ENCODE measurements at places on chromosomes 2 and 18.

- no peak for DNase-seq
Observed at GRCh38 chr2:74349889-74350288, 6.7 kb upstream of the SLC4A5 start.

DNA sequence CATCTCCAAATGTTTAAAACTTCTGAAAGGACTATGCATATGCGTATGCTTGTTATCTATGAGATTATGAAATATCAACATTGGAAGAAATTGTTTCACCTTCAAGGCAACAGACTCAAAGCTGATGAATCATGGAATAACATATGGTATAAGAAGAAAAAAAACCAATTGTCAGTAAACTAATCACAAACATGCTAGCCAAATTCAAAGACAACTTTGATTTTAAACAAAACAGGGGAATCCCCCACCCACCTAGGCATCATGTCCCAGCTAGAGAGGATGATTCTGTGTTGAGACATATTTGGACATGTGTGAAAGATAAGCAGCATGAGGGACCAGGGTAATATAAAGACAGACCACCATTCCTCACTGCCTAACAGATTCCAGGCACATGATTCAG is 147.7 kb downstream of the WDPCP start:
- DNase-seq, result no peak

GRCh38 chr2:11809586-11810236 is 63.3 kb downstream of the LPIN1 start:
- no peak for DNase-seq

DNA sequence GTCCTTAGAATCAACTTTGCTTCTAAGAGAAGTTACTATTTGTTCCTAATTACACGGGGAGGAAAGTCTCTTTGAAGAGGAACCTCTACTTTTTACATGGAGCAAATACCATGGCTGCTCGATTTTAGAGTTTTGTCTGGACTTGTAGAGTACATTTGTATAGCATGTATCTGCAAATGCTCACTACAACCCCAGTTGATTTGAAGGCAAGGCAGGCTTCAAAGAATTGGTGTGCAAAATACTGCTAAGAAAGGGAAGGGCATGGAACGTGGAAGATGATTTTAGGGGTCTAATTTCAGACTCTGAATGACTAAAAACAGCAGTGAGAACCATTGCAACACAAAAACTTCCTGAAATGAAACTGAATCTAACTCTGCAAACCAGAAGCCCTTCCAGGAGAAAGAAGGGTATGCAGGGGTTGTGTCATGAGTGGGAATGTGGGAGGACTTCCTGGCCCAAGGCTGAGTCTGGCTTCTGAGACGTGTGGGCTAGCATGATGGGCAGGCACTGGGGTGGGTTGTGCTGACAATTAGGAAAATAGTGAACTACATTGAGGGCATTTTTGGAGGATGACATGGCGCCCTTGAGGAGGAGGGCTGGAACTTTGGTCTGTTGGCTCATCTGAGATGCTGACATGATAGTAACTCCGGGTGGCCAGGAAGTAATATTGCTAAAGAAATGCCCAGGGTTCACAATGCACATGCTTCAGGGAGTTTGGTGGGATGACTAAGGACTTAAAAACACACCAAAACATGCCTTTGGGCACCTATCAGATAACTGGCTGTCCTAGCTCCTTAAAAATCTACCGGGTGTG is 18.9 kb upstream of the IL1R2 start:
- no peak for DNase-seq

DNA sequence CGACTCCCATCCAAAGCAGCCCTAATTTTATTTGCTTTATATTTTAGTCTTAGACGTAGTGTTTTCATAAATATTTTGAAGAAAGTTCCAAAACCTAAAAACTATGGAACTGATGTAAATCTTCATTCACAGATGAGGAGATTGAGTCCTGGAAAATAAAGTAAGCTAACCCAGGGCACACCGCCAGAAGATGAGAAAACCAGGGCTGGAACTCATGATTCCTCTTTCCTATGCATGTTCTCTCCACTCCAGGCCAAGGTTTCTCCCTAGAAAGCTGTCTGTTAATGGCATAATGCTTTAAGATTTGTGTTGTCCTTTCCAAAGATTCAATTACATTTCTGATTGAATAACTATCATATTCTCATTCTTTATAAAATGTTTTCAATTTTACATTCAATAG is 78.4 kb upstream of the ZC3H15 start:
- no peak for DNase-seq

Data from stimulated activated CD4-positive, alpha-beta T cell treated with anti-CD3 and anti-CD28 coated beads, Interleukin-1b, Interleukin-23, amount 100 ng/mL, for 1 hour (primary cell).